ENCODE measurements at places on chromosomes 6 and 20.

DNA sequence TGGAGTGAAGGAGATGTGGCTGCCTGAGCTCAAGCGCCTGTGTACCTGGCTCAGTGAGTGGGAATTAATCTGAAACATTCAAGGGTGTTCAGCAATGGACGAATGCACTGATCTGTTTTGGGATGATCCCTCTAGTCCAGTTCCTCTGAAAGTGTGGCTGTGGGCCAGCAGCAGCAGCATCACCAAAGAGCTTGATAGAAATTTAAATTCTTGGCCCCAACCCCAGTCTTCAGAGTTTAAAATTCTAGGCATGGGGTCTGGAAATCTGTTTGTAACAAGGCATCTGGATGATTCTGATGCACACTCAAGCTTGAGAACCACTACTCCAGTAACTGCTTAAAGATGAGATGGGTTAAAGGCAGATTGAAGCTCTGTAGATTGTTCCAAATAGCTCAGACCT lies 59.2 kb downstream of the STMND1 start:
- DNase-seq = no peak

DNA sequence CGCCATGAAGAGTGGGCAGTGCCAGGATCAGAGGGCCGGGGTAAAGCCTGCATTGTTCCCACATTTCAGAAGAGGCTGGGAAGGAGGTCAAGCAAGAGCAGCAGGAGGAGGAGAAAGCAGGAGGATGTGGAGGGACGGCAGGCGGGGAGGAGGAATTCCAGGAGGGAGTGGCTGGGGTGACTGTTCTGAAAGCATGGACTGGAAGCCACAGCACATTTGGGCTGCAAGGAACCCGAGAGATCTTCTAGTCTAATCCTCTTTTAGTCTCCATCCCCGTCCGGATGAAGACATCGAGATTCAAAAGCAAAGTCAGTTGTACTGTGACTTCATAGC lies 76.9 kb downstream of the FAM50B start:
- DNase-seq = no peak

- DNase-seq = no peak
Measured at GRCh38 chr6:15948930-15949900, 179.7 kb upstream of the MYLIP start.

DNA sequence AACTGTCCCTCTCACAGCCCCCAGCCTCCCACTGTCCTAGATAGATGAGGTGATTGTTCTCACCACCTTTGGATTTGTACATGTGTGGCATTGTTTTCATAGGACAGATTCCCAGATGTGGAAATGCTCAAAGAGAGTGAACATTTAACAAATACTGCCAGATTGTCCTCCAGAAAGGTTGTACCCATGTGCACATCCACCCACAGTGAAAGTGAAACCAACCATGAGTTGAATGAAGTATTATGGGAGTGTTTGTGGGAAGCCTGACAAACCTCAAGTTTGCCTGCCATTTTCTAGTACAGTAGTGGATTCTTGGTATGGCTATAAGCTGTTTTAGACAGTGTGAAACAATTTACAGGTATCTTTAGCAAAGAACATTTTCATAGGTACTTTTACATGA lies 42.7 kb downstream of the ANKRD6 start:
- no peak for DNase-seq

DNA sequence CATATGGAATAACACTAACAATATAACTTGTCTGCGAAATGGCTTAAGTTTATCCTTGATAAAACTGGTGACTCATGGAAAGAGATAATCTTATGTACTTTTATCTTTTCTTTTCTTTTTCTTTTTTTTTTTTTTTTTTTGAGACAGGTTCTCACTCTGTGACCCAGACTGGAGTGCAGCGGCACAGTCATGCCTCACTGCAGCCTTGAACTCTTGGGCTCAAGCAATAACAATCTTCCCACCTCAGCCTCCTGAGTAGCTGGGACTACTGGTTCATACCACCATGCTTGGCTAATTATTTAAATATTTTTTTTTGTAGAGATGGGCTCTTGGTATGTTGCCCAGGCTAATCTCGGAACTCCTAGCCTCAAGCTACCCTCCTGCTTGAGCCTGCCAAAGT lies 68.1 kb upstream of the SCGN start:
- DNase-seq = no peak
